Caco-2 (cell line): ENCODE measurements at places on chromosomes 3 and 15. TPM values are rescaled to one million over a fixed set of nuclear protein-coding genes. Genes with fewer than 3 reads are reported as not detected.

C3orf22 gene
- not detected in 2 replicates for total RNA-seq

ST6GAL1 gene
- 34.6 and 40.3 TPM in 2 replicates for total RNA-seq

RASL12 gene
- 6.0 and 6.4 TPM in 2 replicates for total RNA-seq

TRPC1 gene
- 7.9 and 8.3 TPM in 2 replicates for total RNA-seq

TEX9 gene
- total RNA-seq = 1.0 and 1.9 TPM in 2 replicates

GRCh38 chr3:104987859-104988258, 378.9 kb upstream of the ALCAM start:
- no peak for DNase-seq
- H3K4me3 ChIP-seq = no peak overlapping the region
- no peaks in the 10 kb centered on the region for H3K4me1 ChIP-seq
- no peak overlapping the region for H3K27ac ChIP-seq

GRCh38 chr3:94162700-94163099, 99.8 kb downstream of the NSUN3 start:
- DNase-seq = peak; percentile 31
- no peak overlapping the region for H3K27ac ChIP-seq
- H3K27me3 ChIP-seq = no peaks in the 10 kb centered on the region
- H3K36me3 ChIP-seq = no peaks in the 10 kb centered on the region
- no peak overlapping the region for H3K4me3 ChIP-seq

DNA sequence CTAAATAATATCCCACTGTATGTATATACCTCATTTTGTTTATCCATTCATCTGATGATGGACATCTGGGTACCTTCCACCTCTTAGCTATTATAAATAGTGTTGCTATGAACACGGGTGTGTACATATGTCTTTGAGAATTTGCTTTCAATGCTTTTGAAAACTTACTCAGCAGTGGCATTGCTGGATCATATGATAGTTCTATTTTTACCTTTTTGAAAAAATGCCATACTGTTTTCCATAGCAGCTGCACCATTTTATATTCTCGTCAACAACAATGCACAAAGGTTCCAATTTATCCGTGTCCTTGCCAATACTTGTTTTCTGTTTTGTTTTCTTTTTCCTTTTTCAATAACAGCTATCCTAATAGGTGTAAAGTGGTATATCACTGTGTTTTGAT, 77.1 kb downstream of the PEAK1 start:
- H3K4me3 ChIP-seq = no peak overlapping the region
- no peak for DNase-seq
- H3K36me3 ChIP-seq = no peaks in the 10 kb centered on the region
- peaks cover 14% of the 10 kb centered on the region for H3K4me1 ChIP-seq
- H3K27me3 ChIP-seq = no peaks in the 10 kb centered on the region

DNA sequence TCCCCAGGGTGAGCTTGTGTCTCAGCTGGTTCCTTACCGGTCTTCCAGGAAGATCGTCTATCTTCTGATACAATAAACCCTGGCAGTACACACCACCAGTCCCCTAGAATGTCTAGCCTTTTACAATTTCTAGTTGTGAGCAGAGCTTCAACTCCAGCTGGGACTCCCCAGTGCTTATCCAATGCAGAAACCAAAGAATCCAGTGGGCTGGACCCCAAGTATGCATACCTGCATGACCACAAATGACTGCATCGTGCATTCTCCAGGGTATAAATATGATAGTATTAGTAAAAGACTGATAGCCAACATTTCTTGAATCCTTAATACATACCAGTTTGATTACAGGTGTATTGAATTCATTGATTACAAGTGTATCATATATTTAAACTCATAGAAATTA, 176.0 kb downstream of the SATB1 start:
- no peaks in the 10 kb centered on the region for H3K36me3 ChIP-seq
- no peak overlapping the region for H3K27ac ChIP-seq
- no peaks in the 10 kb centered on the region for H3K27me3 ChIP-seq
- no peaks in the 10 kb centered on the region for H3K4me1 ChIP-seq

GRCh38 chr15:31412824-31413223, 86.2 kb downstream of the KLF13 start:
- no peak overlapping the region for H3K4me3 ChIP-seq
- H3K36me3 ChIP-seq = no peaks in the 10 kb centered on the region
- H3K27me3 ChIP-seq = no peaks in the 10 kb centered on the region; the same call in 1 of the 2 replicates
- DNase-seq = no peak
- no peak overlapping the region for H3K27ac ChIP-seq

- H3K27ac ChIP-seq = peak overlapping the region; percentile 4
- H3K4me3 ChIP-seq = no peak overlapping the region
- DNase-seq = no peak
- no peaks in the 10 kb centered on the region for H3K36me3 ChIP-seq
- H3K4me1 ChIP-seq = peaks cover 41% of the 10 kb centered on the region
Observed at GRCh38 chr3:140053794-140054193, 118.8 kb downstream of the CLSTN2 start.

- peak; percentile 4 for DNase-seq
- H3K36me3 ChIP-seq = no peaks in the 10 kb centered on the region
- H3K27ac ChIP-seq = no peak overlapping the region
- no peak overlapping the region for H3K4me3 ChIP-seq
- no peaks in the 10 kb centered on the region for H3K27me3 ChIP-seq
- H3K4me1 ChIP-seq = no peaks in the 10 kb centered on the region
Observed at GRCh38 chr15:68220967-68221366, 8.6 kb downstream of the CLN6 start.

DNA sequence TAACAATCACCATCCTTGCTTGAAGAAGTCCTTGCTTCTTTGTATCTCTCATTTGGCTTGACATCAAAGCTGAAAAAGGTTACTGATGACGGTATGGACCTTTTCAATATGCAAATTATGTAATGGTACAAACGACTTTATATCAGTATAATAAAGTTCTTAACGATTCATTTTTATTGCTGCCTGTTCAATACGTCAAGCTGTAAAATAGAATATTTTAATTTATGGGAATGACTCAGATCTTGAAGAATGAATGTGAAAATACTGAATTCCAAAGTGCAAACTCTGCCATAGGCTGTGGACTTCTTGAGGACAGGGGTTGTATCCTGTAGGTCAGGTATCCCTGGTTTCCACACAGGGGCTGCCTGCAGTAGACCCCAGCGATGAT, 156.2 kb downstream of the PLCL2 start:
- no peak for DNase-seq
- no peaks in the 10 kb centered on the region for H3K4me1 ChIP-seq
- H3K27ac ChIP-seq = no peak overlapping the region
- H3K36me3 ChIP-seq = no peaks in the 10 kb centered on the region
- H3K4me3 ChIP-seq = no peak overlapping the region

GRCh38 chr15:78421238-78421965, 16.6 kb upstream of the IREB2 start:
- no peak overlapping the region for H3K4me3 ChIP-seq
- no peak overlapping the region for H3K27ac ChIP-seq
- peaks cover 7% of the 10 kb centered on the region; the same call in 1 of the 2 replicates for H3K4me1 ChIP-seq
- H3K36me3 ChIP-seq = no peaks in the 10 kb centered on the region

DNA sequence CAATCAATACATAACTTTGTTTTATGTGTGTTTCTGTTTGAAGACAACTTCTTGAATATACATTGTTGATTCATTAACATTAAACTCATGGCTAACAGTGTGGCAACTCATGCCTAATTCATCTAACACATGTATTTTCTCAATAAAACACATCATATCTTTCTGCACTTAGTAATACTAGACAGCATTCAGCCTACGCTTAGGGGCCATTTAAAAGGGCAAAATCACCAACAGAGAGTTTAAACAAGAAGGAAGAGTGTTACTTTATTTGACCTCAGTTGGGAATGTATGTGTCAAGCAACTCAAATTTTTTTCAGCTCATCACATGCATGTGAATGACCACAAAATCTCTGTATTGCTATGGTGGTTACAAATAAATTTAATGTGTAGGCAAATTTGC, 128.8 kb upstream of the AADACL2 start:
- H3K27ac ChIP-seq = no peak overlapping the region
- H3K36me3 ChIP-seq = no peaks in the 10 kb centered on the region
- H3K4me1 ChIP-seq = no peaks in the 10 kb centered on the region
- H3K27me3 ChIP-seq = no peaks in the 10 kb centered on the region
